NK-92 treated with Interleukin-12 subunit alpha and Interleukin-12 subunit beta, amount 100 ng/mL, for 24 hours (cell line): ENCODE measurements at places on chromosomes 12 and 14.

DNA sequence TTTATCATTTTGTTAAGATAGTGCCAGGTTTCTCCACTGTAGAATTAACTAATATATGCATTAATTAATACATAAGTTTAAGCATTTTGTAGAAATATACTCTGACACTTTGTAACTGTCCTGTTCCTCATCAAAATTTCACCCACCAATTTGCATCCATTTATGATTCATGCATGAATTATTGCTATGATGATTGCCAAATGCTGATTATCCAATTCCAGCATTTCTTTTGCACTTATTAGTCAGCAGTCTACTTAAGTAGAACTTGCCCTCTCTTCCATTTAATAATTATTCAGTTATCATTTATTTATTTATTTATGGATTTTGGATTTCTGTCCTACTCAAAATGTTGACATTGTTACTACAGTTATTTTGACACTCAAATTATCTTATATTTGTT, 72.2 kb downstream of the SLC6A15 start:
- DNase-seq: no peak

DNA sequence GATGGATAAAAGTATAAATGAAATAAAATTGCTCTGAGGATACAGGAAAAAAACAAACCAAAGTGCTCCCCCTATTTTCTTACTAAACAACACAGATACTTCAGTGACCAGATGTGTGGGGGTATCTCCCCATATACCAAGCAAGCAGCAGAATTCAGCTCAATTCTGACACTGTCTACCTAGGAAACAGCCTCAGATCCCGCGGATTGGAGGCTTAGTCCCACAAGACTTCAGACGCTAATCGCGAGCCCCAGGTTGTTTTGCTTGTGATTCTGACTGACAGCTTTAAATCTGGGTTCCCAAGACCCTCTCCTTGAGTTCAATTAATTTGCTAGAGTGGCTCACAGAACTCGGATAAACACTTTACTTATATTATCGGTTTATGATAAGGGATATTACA, 17.3 kb downstream of the NFKBIA start:
- no peak for DNase-seq

GRCh38 chr12:4169959-4170358, 103.6 kb upstream of the CCND2 start:
- DNase-seq: no peak

DNA sequence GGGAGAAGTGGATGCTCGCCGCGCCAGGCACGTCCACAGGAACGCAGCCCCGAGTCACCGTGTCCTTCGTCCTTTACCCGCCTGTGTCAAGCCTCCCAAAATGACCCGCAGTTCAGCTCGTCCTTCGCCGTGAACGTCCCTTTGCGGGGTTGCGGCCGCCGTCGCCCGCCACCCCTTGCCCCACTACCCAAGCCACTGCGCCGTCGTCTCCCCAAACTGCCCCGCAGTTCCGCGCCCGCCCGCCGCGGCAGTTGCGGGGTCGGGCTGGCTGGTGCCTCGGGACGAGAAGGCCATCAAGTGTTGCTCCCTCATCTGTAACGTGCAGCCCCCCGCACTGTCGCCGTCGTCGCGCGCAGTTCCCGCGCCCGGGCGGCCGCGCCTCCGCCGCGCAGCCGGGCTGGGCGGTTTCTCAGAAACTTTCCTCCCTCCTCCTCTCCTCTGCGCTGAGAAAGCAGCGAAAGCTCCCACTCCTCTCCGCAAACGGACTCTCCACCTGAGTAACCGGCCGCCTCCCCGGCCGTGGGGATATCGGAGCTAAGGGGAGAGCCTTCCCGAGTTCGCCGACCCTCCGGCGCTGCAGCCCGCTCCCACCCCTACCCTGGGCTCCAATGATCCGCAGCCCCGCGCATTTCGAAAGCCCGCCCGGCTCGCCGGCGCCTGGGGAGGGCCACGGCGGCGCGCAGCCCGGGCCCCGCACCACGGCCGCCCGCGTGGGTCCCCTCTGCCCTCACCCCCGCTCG, 6.7 kb downstream of the CDKN1B start:
- DNase-seq: peak; percentile 17

- DNase-seq: no peak
Observed at GRCh38 chr12:106113824-106114446, 24.8 kb downstream of the NUAK1 start.
